Calu3 (cell line): ENCODE measurements at places on chromosomes 16 and 17. TPM values are rescaled to one million over a fixed set of nuclear protein-coding genes. Genes with fewer than 3 reads are reported as not detected.

DNA sequence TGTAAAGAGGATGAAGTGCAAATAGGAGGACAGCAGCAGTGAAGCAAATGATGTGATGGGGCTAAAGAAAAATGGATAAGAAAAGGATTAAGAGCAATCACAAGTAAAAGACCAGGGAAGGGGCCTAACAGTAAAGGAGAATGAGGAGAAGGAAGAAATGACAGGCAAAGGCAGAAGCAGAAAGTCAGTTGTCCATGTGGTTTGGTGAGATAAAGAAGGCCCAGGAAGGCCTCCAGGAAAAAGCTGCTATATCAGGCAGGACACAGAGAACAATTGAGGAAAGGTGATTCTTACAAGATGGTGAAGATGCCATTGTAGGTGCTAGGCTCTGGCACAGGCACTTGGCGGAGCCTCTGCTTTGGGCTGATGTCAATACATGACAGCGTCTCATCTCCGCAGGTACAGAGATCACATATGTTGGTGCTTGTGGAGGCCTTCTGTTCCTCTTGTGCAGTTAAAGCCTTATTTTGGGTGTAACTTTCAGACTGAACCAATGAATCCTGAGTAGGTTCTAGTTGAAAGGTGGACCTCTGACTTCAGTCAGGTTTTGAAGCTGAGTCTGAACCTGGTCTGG, 18.1 kb downstream of the RDM1 start:
- H3K27ac ChIP-seq = no peak overlapping the region
- DNase-seq = no peak
- no peaks in the 10 kb centered on the region for H3K36me3 ChIP-seq
- H3K4me1 ChIP-seq = no peaks in the 10 kb centered on the region

DNA sequence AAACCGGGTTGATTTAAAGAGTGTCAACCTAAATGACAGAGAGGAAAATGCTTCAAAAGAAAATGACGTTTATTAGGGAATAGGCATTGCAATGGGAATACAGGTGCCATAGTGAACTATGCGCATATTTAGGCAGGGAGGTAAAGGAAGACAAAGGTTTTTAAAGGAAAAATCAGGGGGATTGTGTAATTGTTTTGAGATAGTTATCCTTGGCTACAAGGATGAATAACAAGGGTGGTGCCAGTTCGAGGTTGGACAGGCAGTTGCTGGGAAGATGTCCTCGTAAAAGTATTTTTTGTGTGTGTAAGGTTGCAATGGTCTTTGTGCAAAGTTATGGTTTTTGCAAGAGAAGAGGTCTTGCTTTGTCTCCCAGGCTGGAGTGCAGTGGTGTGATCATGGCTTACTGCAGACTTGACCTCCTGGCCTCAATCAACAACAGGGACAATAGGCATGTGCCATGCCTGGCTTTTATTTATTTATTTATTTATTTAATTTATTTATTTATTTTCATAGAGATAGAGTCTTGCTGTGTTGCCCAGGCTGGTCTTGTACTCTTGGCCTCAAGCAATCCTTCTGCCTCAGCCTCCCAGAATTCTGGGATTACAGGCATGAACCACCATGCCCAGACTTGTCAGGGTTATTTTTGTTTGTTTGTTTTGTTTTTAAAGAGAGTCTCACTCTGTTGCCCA, 63.1 kb downstream of the CACNG3 start:
- H3K4me1 ChIP-seq = no peaks in the 10 kb centered on the region
- no peak overlapping the region for H3K27ac ChIP-seq
- no peak for DNase-seq
- H3K36me3 ChIP-seq = no peaks in the 10 kb centered on the region

- no peak overlapping the region for H3K4me3 ChIP-seq
- peaks cover 8% of the 10 kb centered on the region for H3K4me1 ChIP-seq
- no peaks in the 10 kb centered on the region for H3K36me3 ChIP-seq
- H3K27ac ChIP-seq = no peak overlapping the region
- DNase-seq = no peak
- H3K27me3 ChIP-seq = peaks cover 75% of the 10 kb centered on the region
These were observed 31.5 kb downstream of the NLRP1 start for GRCh38 chr17:5552841-5553240.

GRCh38 chr17:67982034-67982640, 14.1 kb downstream of the C17orf58 start:
- no peak overlapping the region for H3K27ac ChIP-seq
- peaks cover 5% of the 10 kb centered on the region for H3K36me3 ChIP-seq
- no peak overlapping the region for H3K4me3 ChIP-seq
- no peaks in the 10 kb centered on the region for H3K4me1 ChIP-seq
- H3K27me3 ChIP-seq = no peaks in the 10 kb centered on the region

DNA sequence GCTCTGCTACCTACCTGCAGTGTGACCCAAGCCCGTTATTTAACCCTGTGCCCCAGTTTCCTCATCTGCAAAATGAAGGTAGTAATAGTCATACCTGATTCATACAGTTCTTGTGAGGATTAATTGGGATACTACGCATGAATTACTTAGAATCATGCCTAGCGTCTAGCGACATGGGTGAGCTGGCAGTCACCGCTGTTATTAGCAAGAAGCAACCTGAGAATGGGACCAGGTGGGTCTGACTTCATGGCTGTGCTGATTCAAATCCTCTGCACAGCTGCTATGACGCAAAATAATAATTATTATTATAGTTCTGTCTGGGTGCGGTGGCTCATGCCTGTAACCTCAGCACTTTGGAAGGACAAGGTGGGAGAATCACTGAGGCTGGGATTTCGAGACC, 7.9 kb downstream of the SOCS1 start:
- H3K27me3 ChIP-seq = no peaks in the 10 kb centered on the region
- H3K27ac ChIP-seq = no peak overlapping the region
- peaks cover 5% of the 10 kb centered on the region for H3K36me3 ChIP-seq
- no peaks in the 10 kb centered on the region for H3K4me1 ChIP-seq
- no peak for DNase-seq

- no peaks in the 10 kb centered on the region for H3K4me1 ChIP-seq
- H3K4me3 ChIP-seq = no peak overlapping the region
- no peaks in the 10 kb centered on the region for H3K27me3 ChIP-seq
These were observed 8.7 kb downstream of the DRC3 start for GRCh38 chr17:17981330-17981729.

AHSP gene
- total RNA-seq = not detected in 2 replicates

TNFRSF13B gene
- not detected in 2 replicates for total RNA-seq
